ENCODE measurements at places on chromosomes 6 and 20.

DNA sequence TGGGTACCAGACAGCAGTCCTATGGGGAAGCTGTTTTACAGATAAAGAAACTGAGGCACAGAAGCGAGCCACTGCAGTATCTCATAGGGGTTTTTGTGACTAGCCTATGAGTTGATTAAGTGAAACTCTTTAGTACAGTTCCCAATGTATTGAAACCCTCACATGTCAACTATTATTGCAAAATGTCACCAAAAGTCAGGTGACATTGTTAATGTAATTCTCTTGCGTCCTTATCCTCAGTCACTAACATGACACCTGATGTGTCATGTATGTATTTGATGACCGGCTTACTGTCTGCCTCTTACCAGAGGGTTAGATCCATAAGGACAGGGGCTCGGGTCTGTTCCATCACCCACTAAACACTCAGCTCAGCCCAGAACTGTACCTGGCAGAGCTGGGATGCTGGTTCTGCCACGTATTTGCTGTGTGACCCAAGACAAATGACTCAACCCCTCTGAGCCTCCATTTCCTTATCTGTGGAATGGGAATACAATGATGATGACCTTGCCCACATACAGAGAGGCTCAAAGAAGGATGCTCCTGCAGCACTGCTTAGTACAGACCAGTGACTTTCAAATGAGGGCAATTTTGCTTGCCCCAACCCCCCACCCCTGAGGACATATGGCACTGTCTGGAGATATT lies 32.9 kb downstream of the PREX1 start:
- DNase-seq: no peak

DNA sequence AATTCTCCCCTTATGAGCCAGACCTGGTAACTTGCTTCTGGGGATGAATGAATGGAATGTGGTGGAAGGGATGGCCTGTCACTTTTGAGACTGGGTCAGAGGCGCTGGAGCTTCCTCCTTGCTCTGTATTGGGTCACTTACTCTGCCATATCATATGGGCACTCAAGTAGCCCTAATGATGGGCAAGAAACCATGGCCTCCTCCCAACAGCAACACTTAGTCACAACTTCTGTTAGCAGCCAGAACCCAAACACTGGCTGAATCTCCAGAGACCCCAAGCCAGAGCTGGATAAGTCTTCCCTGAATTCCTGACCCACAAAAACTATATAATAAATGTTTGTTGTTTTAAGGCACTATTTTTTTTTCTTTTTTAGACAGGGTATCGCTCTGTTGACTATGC lies 5.5 kb downstream of the E2F1 start:
- no peak for DNase-seq

- DNase-seq: peak; percentile 97
Observed at GRCh38 chr20:1619861-1620444, at the start of gene SIRPB1. Gene SIRPB1, minus strand, starts transcription at chr20:1620009. Its CDS starts 65 bp downstream, at chr20:1619944.

GRCh38 chr6:118750143-118750542 lies 98.8 kb upstream of the CEP85L start:
- no peak for DNase-seq

DNA sequence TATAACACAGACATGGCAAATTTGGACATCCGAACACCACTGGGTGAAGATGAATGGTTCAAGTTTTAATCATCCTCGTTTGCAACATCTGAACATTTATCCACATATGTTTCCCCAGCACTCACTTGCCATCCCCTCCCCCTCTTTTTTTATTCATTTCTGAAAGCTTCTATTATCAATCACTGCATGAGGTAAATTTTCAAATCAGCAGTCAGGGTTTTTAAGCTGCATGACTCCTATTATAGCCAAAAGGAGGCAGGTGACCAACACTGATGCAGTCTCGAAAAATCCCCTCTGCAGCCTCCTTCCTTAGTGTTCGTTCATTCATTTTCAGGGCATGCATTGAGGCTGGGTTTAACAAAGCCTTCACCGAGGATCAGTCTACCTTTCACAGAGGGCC lies 530.8 kb upstream of the JARID2 start:
- no peak for DNase-seq

GRCh38 chr6:138653435-138653834 lies 120.1 kb upstream of the CCDC28A start:
- no peak for DNase-seq

DNA sequence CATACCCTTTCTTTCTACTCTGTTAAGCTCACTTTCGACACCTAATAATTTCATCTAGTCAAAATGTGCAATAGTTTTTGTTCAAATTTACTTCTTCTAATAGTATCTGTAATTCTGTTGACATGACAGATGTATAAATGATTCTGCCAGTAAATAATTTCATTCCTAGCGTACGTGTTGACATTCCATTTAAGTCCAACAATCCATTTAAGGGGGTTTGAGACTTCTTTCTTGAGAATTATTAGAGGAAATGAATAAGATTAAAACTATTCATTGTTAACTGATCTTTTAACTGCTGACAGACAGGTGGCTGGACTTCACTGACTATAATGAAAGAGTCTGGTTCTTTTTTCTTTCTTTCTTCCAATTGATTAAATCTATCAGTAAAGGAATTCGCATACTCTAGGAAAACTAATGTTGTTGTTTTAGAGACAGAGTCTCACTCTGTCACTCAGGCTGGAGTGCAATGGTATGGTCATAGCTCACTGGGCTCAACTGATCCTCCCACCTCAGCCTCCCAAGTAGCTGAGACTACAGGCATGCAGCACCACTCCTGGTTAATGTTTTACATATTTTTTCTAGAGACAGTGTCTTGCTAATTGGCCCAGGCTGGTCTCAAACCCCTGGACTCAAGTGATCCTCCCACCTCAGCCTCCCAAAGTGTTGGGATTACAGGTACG lies 55.9 kb downstream of the MAP3K5 start:
- no peak for DNase-seq

DNA sequence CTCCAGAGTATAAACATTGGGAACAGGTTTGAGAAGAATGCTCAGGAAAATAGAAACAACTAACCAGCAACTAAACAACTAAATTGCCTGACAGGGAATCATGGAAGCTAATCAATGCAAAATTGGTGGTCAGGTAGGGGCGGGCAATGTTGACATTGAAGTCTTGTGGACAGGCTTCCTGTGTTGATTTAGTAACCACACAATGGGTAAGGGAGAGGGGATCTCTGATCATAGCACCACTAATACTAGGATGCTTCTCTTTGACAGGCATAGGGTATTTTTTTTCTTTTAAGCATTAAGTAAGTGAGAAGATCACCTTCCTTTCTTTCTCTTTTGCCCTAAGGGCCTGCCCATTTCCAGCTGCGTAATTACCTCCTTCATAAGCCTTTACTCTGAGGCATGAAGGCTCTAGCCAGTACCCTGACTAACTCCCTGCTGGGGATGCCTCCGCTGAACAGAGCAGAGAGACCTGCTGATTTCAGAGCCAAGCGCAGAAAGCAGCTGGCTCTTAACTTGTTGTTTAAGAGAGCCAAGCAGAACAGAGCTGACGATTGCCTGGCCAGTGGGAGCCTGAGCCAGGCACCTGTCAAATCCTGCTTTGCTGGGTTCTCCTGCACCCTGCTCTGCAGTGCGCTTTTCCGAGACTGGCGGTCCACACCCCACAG lies 118.7 kb downstream of the BMP2 start:
- DNase-seq: no peak

GRCh38 chr20:56418385-56418861 lies 6.4 kb downstream of the CASS4 start:
- no peak for DNase-seq

- no peak for DNase-seq
Observed at GRCh38 chr6:141851063-141851462, 281.7 kb upstream of the GJE1 start.

- no peak for DNase-seq
Observed at GRCh38 chr6:72245565-72245964, 359.2 kb downstream of the RIMS1 start.

GRCh38 chr6:89828988-89829471 lies 650 bp upstream of the CASP8AP2 start:
- peak; percentile 65 for DNase-seq

- no peak for DNase-seq
Observed at GRCh38 chr20:8335495-8336195, 203.6 kb downstream of the PLCB1 start.

DNA sequence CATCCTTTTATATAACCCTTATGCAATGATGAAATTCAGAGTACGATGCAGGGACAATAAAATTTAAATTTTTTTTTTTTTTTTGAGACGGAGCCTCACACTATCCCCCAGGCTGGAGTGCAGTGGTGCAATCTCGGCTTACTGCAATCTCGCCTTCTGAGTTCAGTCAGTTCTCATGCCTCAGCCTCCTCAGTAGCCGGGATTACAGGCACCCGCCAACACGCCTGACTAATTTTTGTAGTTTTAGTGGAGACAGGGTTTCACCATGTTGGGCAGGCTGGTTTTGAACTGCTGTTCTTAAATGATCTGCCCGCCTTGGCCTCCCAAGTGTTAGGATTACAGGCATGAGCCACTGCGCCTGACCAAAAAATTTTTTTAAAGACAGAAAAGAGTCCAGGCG lies 15.2 kb downstream of the MTO1 start:
- DNase-seq: no peak

GRCh38 chr6:4088704-4089103 lies 9.8 kb upstream of the FAM217A start:
- no peak for DNase-seq

DNA sequence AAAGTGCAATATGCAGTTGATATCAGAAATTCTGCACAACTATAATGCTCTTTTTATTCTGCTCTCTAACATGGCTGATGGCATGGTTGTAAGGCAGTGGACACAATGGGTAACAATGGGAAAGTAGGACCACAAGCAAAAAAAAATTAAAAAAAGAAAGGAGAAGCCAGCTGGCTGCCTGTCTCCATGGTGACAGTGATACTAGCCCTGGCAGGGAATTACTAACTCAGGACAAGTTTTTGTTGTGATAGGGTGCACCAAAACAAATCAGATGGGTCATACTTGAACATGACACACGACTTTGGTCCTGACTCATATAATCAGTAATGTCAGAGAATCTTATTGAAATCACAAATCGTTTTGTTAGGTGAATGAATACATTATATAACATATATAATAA lies 169.4 kb downstream of the TRDN start:
- no peak for DNase-seq

DNA sequence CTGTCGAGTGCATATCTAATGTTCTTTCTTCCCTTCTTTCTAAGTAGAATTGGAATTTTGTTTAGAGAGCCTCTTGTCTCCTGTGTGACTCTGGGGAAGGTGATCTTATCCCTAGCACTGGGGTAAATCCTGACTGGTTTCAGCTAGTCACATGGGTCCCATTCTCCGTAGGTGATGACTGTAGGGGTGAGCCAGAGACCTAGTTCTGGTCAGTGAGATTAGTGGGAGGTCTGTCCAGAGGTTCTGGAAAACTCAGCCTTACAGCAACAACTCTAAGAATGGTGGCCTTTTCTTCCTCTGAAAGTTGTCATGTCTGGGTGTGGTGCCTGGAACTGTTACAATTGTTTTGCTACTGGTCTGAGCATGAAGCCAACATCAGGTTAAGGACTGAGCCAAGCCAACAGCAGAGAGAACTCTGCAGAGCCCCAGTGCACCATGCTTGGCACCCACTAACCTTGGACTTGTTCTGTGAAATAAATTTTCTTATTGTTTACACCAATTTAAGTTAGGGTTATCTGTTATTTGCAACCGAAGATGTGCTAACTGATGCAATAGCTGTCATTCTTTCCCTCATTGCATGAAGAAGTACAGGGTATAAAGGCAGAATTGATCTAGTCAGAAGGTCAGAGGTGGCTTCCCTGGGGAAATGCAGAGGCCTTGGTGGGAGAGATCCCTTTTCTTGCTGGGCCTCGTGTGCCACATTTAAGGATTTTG lies 56.8 kb upstream of the TULP4 start:
- DNase-seq: no peak

GRCh38 chr6:30200551-30201281 lies 12.5 kb downstream of the TRIM26 start:
- DNase-seq: peak; percentile 66

GRCh38 chr6:29516108-29516507 lies 28.4 kb upstream of the MAS1L start:
- no peak for DNase-seq

GRCh38 chr6:3893917-3894316 lies 44.7 kb downstream of the FAM50B start:
- no peak for DNase-seq

DNA sequence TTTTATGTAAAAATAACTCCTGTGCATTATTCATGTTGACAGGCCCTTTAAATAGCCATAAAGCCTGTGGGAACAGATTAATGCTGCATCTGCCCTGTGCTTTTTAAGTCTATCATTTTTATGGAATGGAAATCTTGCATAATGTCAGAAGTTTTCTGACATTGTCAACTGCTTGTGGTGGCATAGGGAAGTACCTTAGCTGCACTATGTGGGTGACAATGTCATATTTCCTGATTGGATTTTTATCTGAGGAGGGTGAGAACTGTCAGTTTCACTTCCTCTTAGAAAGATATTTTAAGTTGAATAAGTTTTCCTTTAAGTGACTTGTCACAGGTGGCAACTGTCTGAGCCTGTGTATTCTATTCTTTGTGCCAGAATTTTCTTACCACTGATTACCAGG lies 267.9 kb downstream of the PLCB1 start:
- peak; percentile 90 for DNase-seq

GRCh38 chr6:55449225-55449624 lies 122.0 kb downstream of the GFRAL start:
- DNase-seq: peak; percentile 35

DNA sequence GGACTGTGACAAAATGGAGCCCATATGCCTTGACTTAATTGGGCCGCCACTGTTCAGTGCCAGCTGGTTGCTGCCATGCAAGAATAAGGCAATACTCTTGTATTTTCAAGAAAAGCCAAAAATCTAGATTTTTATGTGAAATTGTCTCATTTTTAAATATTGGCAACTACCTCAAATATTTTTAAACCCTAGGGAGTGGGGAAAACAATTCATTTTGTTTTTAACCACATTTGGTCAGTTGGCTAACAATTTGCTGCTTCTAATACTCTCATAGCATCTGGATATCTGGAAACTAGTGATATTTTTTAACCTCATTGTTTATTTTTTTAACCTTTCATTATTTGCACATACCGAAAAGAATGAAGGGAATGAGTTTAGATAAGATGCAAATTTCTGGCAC lies 91.0 kb downstream of the EYA2 start:
- DNase-seq: no peak

DNA sequence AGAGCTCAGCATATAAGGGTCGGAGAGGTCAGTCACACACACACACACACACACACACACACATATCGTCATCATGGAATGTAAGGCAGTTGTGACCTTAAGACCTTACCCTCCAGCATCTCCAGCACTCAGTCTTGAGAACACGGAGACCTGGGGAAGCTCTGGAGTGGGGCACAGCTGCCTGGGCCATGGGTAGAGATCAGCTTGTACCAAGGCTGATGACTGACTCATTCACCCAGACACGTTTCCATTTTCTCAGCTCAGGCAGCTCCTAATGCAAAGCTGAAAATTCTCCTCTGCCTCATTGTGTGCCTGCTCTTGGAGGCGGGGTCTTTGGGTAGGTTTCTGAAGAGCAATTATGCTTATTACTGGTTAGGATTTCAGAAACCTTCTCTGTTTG lies 38.3 kb upstream of the PDYN start:
- DNase-seq: no peak

DNA sequence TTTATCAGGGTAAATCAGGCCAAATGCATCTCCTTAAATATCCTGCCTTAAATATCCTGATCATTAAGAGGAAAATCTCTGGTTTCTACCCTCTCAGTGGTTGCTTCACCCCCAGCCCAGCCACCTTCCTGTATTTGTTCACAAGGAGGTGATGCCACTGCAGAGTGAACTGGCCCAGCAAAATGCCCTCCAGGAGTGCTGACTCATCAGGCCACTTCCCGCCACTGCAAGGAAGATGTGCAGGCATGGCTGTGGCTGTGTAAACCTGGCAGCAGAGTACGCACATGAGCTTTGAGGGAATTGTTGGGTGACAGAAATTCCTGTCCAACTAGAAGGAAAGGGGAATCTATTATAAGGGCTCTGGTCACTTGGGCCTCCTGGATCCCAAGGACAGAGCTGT lies 13.8 kb downstream of the NQO2 start:
- peak; percentile 96 for DNase-seq

Measured in AML-193 (cell line).